ENCODE measurements at places on chromosomes 3 and 15.

DNA sequence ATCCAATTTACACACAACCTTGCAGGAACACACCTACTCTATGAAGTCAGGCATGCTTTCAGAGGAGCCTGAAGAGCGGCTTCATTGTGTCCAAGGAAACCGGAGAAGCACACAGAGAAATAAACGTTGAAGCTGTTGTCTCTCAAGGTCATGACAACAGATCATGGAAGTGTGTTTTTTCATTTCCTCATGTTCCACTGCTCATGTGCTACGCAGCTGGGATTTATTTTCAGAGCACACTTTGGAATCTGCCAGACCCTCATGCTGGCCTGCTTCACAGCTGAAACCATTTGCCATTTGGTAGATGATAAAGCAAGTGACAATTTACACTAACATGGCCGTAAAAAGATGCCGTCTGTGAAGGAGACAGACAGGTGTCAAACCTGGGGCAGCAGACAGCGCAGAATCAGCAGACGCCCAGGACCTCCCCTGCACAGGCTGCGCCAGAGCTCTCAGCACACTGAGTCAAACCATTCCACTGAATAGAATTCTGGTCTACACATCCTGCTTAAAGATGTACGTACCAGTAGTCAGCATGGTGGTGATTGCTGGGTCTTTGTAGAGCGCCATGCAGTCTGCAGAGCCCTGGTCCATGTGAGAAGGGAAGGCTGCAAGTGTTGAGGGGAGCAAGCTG lies 99.3 kb downstream of the ARNT2 start:
- no peak for DNase-seq

- DNase-seq: no peak
Measured at GRCh38 chr3:49869525-49870126, at the start of gene CAMKV. Gene CAMKV, minus strand, starts transcription at chr3:49869906. Its CDS starts 7,518 bp downstream, at chr3:49862388.

GRCh38 chr15:67105065-67105951 lies 39.9 kb downstream of the SMAD3 start:
- peak; percentile 96 for DNase-seq

DNA sequence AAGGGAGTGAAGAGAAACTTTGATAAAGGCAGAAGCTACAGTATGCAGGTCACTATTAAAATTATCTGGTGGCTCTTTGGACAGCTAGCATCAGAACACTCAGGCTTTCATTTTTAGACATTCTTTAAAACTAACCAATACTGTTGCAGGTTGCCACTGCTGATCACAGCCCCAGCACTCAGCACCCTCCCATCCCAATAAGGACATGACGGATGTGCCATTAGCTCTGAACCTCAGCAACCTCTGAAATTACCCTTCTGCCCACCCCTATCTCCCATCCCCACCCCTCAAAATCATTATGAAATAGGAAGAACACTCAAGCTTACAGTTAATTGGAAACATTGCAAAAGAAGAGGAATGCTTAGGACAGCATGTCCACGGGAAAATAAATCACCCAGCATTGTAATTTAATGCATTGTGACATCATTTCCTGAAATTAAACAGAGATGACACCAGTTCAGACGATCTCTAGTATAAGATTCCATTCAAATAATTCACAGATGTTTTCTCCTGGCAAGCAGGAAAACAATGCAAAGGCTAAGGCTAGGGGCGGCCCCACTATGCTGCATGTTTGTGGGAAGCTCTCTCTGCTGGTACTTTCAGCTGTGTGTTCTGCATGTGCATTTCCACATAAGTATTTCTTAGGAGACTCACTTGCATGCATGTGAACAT lies 71.6 kb downstream of the MEIS2 start:
- peak; percentile 53 for DNase-seq

DNA sequence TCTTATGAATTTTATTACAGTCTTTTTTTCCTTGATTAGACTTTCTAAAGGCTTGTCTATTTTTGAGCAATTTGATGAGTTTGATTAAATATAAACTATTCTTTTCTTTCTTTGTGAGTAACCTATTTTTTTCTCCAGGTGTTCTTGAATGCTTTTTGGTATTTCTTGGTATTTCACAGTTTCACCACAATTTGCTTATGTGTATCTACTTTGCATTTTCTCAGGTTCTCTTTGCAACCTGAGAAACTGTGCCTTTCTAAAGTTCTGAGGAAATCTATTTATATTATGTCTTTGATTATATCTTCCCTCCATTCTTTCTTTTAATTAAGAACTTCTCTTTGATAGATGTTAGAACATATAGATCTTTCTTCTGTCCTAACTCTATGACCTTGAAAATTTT lies 117.1 kb upstream of the MLF1 start:
- DNase-seq: no peak

DNA sequence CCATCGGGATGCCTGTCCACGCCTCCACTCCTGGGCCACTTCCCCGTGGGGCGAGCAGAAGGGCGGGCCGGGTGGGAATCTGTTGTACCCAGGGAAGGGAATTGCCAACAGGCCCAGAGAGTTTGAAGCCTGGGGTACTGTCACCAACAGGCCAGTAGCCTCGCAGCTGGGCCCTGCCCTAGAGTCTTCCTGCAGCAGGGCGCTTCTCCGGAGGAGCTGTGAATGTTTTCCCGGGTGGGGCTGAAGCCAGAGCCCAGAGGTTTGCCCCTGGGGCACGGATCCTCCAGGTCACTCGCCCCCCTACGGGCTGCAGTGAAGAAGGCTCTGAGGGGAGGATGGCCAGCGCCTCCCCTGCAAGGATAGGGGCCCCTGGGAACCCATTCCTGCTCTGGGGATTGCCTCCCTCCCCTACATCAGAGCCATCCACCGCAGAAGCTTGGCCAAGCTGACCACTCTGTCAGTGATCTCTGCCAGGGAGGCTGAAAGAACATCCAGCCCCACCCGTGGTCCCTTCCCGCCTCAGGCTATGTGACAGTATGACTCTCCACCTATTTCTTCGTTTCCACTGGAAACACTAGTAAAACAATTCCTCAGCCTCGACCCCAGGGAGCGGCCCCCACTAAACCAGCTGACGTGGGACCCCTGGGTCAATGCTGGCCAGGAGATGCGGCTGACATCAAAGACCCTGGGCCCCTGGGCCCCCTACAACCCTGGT lies 16.8 kb downstream of the CIDEC start:
- no peak for DNase-seq

DNA sequence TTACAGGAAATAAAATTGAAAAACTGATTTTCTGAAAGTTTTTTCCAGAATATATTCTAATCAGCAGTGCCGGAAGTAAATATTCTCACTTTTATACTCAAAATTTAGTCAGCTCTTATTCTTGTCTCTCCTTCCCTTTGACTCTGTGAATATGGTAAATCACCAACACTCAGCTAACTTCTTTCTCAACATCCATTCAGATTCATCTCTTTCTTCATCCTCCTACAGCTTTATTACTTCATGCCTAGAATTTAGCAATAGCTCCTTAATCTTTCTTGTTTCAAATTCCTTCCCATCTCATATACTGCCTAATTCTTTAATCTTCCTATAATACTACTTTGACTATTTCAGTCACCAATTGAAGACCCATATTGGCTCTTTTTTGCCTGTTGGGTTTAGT lies 67.9 kb downstream of the FGF7 start:
- DNase-seq: no peak

DNA sequence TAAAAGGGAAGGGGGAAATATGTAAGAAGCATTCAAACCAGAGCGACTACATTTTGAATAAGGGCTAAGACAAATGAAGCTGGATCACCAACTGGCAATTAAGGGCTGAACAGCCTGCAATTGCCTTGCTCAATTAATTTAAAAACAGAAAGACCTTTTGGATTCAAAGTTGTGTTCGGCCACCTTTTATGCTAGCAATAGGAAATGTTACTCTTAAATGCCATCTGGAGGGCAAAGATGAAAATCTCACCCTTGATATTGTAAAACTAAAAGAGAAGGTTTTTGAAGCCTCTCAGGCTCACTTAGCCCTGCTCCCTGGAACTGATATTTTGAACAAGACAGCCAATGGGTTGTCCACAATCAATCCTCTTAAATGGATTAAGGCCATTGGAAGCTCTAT lies 44.2 kb downstream of the ACAD9 start:
- no peak for DNase-seq

DNA sequence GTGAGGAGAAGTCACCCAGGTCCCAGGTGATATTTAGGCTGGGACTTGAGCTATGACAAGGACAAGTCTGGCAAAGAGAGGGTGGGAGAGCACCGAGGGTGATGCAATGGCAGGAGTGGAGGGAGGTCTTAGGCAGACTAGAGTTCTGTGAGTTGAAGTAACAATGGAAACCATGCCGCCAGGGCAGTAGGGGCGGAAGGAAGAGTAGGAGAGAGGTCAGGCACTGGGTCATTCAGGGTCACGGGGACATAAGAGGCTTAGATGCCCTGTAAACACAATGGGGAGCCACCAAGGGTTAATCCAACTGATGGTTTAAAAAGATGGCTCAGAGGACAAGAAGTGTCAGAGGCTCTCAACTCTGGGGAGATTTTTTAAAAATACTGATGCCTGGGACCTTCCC lies 199.7 kb upstream of the LRTM1 start:
- no peak for DNase-seq

- no peak for DNase-seq
Measured at GRCh38 chr3:110910346-110910955, 161.2 kb upstream of the NECTIN3 start.

DNA sequence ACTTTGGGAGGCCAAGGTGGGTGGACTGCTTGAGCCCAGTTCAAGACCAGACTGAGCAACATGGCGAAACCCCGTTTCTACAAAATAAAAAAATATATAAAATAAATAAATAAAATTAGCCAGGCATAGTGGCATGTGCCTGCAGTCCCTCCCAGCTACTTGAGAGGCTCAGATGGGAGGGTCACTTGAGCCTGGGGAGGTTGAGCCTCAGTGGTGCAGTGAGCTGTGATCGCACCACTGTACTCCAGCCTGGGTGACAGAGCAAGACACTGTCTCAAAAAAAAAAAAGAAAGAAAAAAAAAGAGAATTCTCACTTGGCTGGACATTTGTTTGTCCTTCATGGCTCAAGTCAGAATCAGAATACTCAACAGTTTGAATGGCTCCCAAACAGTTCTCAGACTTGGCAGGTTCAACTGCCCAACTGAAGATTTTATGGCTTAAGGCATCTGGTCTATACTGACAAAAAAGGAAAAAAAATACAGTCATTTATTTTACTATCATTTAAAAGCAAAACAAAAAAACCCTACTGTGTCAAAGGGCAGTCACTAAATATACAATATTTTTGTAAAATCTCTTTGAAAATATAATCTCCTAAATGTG lies 106.6 kb downstream of the FBXL22 start:
- no peak for DNase-seq

DNA sequence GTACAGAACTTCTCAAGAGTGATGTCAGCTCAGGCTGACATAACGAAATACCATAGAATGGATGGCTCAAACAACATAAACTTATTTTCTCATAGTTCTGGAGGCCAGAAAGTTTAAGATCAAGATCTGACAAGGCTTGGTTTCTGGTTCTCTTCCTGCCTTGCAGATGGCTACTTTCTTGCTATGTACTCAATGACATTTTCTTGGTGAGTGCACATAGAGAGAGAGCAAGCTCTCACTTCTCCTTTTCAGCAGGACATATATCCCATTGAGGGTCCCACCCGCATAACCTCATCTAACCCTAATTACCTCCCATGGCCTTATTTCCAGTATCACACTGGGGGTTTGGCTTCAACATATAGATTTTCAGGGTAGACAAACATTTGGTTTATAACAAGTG lies 1072.1 kb downstream of the PLOD2 start:
- no peak for DNase-seq

DNA sequence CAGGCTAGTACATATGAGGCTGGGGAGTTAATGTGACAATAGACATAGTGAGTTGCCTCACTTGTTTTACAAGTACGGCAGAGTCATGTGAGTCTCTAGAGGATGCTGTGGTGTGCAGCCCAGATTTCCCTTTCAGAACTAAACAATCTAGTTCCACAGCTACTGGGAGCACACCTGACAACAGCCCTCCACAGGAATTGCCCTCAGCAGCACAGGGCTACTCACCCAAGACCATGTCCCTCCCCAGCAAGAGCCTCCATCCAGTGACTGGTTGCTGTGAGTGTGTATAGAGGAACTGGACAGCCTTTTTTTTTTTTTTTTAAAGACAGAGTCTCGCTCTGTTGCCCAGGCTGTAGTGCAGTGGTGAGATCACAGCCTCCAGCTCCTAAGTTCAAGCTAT lies 40.2 kb upstream of the UBE2E2 start:
- no peak for DNase-seq

- DNase-seq: no peak
Measured at GRCh38 chr15:35530698-35531097, 15.3 kb downstream of the DPH6 start.

GRCh38 chr3:43388915-43389314 lies 102.6 kb downstream of the SNRK start:
- peak; percentile 37 for DNase-seq

DNA sequence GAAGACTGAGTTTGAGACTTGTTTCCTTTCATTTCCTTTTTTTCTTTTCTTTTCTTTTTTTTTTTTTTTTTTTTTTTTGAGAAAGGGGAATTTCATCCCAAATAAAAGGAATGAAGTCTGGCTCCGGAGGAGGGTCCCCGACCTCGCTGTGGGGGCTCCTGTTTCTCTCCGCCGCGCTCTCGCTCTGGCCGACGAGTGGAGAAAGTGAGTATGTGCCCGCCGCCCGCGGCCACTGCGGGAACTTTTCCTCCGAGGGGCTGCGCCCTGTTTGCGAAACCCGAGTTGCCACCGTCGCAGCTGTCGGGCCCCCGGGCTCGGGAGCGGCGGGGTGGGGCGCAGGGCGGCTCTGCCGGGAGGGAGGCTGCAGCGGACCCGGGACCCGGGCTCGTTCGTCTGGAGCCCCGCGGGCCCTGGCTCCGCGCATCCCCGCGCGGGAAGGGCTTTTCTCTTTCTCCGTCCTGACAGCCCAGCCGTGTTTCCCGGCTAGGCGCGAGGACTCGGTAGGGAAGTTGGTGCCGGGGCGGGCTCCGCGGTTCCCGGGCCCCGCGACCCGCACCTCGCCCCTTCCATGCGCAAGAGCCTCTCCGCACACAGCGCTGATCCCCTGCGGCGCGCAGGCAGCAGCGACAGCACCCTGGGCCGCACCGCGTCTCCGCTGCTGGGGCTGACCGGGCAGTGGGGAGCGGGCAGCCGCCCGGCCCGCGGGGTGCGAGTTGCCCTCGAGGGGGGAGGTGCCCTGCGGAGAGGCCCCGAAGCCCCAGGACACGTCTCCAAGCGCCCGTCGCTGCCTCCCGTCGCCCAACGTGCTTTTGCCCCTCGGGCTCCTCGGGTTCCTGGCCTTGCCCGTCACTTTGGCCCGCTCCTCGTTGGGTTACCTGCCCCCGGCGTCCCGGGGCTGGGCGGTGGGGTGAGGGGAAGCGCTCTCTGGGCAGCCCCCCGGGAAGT lies 1.4 kb downstream of the IGF1R start:
- peak; percentile 47 for DNase-seq

- no peak for DNase-seq
Measured at GRCh38 chr3:66418475-66418931, 82.3 kb downstream of the LRIG1 start.

Measured in lung microvascular endothelial cell (primary cell).